ENCODE measurements at places on chromosomes 16 and 17.
A peak's percentile ranks its signal among the peaks of the same experiment; 100 is the strongest.

- DNase-seq: no peak
Observed at GRCh38 chr17:50848711-50849110, 13.3 kb downstream of the WFIKKN2 start.

- DNase-seq: no peak
Observed at GRCh38 chr17:81222620-81222905, 202 bp downstream of the CEP131 start.

DNA sequence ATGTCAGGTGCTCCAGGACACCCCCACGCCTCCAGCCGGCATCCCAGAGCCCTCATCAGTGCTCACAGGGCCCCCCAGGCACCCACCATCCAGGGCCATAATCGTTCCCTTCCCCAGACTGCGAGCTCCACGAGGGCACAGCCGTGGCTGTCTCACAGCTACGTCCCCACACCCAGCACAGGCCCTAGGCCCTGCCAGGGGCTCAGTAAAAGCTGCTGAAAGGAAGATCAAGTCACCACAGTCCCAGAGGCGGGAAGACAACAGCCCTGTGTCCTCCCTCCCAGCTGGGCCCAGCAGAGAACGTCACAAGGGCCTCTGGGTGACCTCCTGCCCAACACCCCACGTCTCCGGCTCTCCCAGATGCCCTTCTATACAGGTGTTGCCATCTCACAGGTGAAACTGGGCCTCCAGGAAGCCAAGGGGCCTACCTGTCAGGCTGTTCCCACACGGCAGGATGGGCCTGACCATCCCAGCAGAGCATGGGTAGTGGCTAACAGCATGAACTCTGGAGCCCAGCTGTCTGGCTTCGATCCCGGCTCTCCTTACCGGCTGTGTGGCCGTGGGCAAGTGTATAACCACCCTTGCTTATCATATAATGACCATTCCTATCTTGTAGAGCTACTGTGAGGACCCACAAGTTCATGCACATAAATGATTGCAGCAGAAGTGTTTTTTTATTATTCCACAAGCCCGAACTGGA is 17.9 kb downstream of the ARL2BP start:
- no peak for DNase-seq

DNA sequence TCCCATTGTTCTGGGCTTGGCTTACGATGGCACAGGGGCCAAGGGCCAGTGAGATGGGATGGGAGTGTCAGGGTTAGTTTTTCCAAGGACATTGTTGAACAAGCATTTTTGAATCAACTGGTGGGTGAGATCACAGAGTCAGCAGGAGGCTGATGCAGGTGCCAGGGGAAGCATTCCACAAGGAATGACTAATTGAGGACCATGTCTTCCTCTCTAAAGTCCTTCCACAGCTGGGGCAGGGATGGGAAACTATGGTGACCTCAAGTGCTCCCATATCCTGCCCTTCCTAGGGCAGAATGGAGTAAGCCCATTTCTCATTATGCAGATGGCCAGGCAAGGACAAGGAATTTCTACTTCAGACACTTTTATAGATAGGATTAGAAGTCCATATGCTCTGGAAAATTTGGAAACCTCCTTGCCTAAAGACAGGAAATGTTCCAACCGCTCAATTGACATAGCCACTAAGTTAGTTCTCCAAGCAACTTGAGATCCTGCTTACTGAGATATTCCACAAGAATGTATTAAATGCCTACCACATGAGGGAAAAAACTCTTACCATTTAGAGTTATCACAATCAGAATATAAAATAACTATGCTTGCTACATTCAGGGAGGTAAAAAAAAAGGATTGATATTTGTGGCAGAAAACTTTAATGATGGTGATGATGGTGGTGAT is 21.2 kb upstream of the ENGASE start:
- no peak for DNase-seq

DNA sequence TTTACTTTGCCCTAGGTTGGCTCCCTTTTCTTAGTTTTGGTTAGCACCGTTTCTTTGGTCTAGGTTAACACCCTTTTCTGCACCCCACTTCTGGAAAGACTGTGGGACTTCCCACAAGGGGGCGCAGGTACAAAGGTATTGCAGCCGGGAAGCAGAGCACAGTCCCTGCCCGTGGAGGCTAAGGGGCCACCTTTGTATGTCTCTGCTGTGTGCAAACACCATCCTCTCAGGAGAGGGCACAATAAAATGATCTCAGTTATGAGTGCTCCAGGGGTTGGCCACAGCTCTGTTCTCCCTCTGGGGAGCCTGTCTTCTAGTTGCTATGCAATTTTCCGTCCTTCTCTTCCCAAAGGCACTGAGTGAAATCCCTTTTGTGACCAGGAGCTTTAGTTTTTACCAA is 28.4 kb upstream of the TMC5 start:
- DNase-seq: peak; percentile 12

GRCh38 chr16:46927273-46927672 is 43.1 kb downstream of the GPT2 start:
- DNase-seq: no peak

- DNase-seq: peak; percentile 93
Observed at GRCh38 chr17:51118330-51119195, 2.1 kb downstream of the SPAG9 start.

DNA sequence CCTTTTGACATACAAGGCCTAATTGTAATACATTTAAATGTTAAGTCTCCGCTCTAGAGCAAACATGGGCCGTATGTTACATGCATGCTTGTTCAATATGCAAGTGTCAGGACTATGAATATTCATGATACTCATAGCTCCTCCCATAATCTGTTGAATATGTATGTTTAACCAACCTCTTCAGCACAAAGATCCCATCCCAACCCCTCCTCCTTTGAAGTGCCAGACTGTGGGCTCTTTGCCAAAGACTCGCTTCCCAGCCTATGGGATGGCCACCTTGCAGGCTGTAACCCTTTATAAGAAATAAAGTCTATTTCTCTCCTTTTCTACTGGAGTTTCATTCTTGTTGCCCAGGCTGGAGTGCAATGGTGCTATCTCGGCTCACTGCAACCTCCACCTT is 156.2 kb downstream of the ABCC12 start:
- DNase-seq: no peak

- DNase-seq: no peak
Observed at GRCh38 chr16:9348912-9349311, 257.5 kb downstream of the HAPSTR1 start.

DNA sequence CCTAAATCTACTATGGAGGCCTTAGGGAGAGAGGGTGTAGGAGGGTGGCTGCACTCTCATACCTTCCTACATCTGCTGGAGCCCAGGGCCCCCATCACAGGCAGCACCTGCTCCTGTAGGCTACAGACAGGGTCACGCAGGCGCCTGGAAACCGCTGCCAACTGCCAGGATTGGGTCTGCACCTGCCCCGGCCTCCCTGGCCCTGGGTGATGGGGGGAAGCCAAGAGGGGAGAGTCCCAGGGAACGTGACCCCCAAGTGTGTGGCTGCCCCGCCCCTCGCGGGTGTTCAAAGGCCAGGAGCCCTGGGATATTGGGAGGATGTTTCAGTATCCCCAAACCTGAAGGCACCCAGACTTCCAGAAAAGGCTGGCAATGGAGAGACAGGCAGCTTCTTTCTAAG is 5.6 kb upstream of the TEX19 start:
- DNase-seq: peak; percentile 20

GRCh38 chr16:66103211-66103610 is 263.3 kb upstream of the CDH5 start:
- DNase-seq: no peak

- no peak for DNase-seq
Observed at GRCh38 chr16:84143784-84144199, 1.2 kb downstream of the HSDL1 start.

DNA sequence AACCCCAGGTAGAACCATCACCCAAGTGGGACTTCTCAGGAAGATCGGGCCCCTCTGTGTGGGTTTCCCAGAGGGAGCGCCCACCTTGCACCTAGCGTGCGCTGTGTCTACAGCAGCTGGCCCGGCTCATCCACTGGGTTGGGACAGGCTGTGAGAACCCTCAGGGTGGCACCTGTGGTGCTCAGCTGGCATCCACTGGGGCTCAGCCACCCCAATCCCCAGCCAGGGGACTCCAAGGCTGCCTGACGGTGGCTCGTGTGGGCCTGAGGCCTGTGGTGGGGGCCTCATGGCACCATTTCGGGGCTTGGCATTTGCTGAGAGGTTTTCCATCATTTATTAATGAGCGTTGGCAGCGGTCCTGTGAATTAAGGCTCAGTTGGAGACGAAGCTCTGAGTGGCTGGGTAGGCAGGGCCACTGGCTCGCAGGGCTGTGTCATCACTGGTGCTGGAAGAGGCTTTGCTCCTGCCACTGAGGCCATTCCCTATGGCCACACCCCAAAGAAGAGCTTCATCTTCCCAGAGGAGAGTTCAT is 28.5 kb downstream of the CACNG4 start:
- DNase-seq: no peak

DNA sequence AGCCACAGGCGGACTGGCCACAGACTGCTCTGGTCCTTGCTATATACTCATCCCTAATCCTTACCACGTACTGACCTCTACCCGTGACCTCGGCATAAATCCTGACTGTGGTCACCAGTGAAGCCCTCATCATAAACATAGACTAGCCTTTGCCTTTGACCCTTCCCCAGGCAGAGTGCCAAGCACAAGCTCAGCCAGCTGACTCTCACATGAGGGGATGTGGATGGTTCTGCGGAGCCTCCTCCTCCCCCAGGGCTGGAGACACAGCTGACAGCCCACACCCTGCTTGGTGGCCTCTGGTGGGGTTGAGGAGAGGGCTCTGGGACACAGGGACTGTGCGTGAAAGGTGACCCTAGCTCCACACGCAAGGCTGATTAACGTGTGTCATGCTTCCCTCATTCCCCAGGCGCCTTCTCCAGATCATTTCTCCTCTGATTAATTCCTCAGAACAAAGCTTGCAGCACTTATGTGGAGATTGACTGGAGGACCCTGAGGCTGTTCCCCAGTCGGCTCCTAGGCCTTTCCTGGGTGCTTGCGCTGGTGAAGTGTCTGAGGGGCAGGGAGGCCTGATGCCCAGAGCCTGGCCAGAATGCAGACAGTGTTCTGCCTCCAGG is 241.5 kb upstream of the NLRP1 start:
- DNase-seq: no peak

Measured in NCI-H1105 treated with DMSO at 0.1 percent for 48 hours (cell line).